ENCODE measurements at places on chromosomes 5 and 9.

GRCh38 chr5:65077653-65078052 is 308.9 kb downstream of the CWC27 start:
- no peak for DNase-seq

- DNase-seq = no peak
Observed at GRCh38 chr9:133237035-133237731, 28.1 kb upstream of the OBP2B start.

DNA sequence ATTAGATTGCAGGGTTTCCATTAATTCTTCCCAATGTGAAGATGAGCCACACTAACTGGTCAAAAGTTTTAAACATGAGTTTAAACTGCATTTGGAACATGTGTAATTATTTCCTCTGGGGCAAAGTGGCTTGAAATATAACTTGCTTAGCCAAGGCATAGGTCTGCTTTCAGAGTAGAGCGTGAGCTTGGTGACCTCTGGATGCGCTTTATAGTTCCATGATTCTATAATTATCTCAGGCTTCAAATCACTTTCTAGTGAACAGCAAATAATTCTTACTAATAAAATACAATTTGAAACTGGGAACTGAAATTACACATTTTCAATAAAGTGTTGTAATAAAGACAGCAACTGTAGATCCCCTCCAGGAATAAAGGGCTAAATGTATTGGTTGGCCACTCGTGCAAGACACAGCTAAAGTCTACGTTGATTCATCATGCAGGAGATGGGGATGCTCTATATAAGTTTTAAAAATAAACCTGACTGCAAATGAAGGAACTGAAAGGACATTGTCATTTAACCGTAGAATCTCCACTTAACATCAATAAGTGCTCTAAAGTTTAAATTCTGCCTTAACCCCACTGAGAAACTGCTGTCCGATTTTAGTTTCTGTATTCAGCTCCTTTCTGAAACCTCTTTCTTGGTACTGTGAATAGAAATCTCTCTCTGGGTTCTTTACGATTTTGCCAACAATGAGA is 460.0 kb downstream of the PSAT1 start:
- no peak for DNase-seq

DNA sequence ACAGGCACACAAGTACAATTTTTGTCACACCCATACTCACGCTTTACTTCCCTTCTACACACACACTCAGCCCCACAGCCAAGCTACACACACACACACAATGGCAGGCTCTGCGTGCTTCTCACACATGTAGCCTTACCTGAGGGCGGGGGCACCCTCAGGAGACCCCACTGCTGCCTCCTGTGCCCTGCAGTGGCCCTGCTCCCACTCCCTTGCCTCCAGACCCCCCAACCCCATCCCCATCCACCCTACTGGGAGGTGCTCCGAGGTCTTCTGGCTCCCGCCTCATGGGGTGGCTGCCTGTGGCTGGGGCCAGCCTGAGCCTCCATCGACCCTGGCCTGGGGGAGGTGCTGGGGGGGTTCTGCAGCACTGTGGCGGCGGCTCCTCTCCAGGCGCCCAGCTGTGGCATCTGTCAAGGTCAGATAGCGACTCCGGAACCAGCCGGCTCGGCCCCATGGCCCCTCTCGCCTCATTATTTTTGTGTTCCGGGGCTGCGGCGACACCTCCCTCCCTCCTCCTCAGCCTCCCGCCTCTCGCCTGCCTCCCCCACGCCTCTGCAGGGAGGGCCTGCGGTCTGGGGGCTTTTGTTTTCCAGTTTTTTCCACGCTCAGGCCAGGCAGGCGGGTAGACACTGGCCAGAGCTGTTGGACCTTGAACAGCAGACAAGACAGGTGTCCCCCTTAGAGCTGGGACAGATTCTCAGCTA is 21.7 kb downstream of the CXXC5 start:
- peak; percentile 41 for DNase-seq

GRCh38 chr9:113246928-113247327 is 25.6 kb downstream of the SLC31A1 start:
- no peak for DNase-seq

DNA sequence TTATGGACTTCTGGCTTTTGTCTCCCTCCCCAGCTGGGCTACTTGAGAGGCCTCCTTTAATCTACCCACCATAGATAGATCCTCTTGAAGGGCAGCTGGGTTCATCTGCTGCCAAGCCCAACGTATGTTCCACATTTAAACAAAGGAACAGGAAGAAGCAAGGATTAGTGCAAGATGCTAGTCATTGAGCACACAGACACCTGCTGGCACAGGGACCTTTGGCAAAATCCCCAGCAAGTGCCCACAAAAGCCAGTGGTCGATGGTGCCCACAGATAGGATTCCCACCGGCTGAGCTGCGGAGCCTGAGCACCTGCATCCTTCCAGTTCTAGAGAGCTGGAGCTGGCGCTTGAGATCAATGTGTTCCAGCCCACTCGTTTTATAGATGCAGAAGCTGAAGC is 57.7 kb upstream of the SHB start:
- DNase-seq = no peak

- no peak for DNase-seq
Observed at GRCh38 chr5:91332267-91333045, 50.7 kb downstream of the ARRDC3 start.

- peak; percentile 29 for DNase-seq
Observed at GRCh38 chr9:107243742-107244141, 39.3 kb upstream of the RAD23B start.

DNA sequence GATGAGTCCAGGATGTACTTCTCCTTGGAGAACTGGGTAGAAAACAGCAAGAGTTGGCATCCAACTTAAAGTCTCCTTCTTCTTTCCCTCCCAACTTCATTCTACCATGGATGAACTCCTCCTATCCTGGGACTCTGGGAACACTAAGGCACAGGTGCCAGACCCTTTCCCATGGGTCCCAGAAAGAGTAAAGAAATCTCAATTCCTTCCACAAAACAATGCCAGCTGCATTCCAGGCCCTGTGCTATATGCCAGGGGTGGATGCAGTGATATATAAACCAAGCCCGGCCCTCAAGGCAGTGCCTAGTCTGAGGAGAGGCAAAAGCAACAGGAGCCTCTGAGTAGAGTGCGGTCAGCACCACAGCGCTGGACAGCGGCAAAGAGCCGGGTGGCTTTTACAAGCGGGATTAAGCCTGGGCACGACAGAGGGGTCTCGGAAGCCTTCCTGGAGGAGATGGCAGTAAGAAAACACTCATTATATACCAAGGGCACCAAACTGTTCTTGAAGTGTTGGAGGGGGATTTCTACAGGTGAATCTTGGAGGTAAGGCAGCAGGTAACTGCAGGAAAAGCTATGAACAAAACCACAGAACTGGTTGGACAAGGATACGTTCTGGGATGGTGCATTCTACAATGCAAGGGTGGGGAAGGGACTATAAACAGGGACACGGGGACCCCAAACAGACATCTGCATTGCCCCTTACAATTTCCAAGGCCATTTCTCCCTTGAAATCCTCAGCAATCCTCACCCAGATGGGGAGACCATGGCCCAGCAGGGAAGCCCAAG is 16.4 kb upstream of the TOR2A start:
- DNase-seq = peak; percentile 40

DNA sequence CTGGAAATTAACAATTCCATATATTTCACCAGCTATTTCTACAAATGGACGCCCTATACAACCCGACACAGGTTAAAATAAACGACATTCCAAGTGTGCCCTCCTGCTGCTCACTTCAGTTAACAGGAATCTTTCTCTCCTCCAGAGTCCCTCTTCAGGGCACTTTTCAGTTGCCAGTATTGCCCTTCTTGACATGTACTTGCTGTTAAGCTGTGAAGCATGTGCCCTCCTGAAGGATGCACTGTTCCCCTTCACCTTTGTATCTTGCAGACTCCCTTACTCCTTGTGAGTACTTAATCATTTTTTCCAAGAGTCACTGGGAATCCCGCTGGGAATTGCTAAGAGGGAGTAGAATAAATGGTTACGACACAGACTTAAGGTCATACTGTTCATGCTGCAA is 364.1 kb downstream of the CTNND2 start:
- no peak for DNase-seq

GRCh38 chr5:145969714-145970092 is 33.3 kb downstream of the SH3RF2 start:
- no peak for DNase-seq

GRCh38 chr9:114516913-114517312 is 11.6 kb upstream of the WHRN start:
- no peak for DNase-seq

DNA sequence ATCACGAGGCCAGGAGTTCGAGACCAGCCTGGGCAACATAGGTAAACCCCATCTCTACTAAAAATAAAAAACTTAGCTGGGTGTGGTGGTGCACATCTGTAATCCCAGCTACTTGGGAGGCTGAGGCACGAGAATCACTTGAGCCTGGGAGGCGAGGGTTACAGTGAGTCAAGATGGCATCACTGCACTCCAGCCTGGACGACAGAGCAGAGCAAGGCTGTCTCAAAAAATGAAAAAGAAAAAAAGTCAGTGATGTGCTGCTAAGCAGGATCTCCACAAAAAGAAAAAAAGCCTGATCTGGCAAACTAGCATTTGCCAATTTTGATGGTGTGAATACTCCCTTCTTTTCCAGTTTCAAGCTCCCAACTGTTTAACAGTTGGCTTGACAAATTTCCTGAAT is 21.9 kb downstream of the F2R start:
- DNase-seq = no peak

GRCh38 chr5:139403418-139403786 is 487 bp downstream of the SPATA24 start:
- DNase-seq = peak; percentile 25

- DNase-seq = no peak
Observed at GRCh38 chr5:102638912-102639652, 116.0 kb upstream of the PAM start.

DNA sequence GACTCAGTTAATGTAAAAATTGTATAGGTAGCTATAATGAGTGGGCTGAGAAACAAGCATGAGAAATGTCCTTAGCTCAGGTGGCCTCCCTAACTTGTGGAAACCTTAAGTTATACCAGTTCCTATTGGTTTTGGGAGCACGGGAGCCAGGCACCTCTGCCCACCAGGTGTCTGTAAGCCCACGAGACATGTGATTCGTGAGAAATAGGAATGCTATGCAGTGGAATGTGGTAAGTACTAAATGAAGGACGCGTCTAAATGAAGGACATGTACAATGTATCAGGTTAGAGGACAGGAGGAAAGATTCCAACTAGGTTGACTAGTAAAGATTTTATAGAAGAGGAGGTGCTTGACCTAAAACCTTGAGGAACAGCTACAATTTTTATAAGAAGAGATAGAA is 46.0 kb upstream of the F2RL2 start:
- DNase-seq = no peak

DNA sequence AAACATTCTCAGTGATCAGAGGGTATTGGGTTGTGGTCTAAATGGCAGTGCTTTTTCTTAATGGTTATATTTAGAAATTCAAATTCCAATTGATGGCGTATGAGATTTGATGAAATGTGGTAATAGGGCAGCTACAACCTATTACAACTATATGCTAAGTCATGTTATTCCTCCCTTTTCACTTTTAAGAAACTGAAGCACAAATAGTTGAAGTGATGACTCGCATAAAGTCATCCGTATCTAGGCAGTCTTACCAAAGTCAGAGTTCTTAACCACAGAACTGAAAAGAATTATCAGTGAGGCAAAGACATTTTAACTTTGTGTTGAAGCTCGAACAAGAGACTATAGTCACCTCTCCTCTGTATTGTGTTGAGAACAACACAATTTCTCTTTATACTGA is 28.2 kb downstream of the C9orf152 start:
- no peak for DNase-seq

DNA sequence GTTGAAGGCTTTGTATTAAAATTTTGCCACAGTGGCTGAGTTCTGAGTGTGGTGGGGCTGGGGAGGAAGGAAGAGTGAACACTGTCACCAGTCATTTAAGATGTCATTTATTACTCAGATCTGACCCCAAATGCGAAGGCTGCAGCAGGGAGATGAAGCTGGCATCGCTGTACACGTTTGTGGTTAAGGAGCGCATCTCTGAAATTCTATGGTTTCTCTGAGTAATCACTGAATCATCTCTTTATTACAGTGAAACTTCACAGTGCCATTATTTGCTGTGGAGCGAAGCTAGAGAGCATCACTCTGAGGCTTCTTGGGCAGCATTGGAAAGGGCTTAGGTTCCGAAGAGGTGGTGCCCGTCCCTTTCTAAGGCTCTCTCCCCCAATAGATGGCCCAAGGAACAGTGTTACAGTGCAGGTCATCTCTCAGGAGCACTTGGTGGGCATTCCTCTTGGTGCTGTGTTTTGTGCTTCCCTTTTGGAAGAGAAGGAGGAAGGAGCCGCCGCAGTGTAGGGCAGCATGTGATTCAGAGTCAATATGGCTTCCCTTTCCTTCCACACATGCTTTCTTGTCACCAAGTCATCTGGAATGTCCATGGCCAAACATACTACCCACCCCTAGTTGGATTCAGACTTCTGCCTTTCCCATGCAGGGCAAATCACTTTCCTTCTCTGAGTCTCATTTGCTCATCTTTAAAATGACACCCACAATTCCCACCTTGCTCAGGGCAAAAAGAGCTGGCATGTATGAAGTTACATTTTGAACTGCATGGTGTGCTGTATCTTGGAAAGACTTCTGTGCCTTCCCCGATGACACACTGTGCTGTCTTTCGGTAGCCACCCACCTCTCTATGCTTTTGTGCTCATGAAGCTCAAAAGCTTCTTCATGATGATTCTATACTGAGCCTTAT is 9.3 kb upstream of the TEX48 start:
- peak; percentile 82 for DNase-seq

DNA sequence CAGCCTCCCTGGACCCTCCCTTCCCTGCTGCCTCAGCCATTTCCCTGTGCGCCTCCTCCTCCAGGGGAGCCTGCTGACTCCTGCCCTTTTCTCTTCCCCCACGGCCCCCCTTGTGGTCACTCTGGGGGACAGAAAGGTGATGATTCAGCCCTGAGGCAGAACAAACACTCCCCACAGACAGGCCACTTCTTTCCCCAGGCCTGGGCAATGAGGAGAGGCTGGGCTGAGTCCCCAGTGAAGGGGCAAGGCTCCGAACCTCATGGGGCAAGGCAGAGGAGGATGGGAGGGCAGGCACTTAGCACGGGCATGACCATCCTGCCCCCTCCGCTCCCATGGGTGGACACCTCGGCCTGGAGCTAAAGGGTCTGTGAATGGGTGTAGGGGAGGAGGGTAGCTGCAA is 21.0 kb downstream of the CSF1R start:
- DNase-seq = peak; percentile 19

GRCh38 chr5:172853355-172853975 is 19.4 kb downstream of the ERGIC1 start:
- no peak for DNase-seq

GRCh38 chr9:114015607-114016006 is 62.5 kb downstream of the AMBP start:
- DNase-seq = no peak

- no peak for DNase-seq
Observed at GRCh38 chr5:62206150-62206829, 99.7 kb upstream of the KIF2A start.
